ENCODE measurements at places on chromosomes 5 and 9.

DNA sequence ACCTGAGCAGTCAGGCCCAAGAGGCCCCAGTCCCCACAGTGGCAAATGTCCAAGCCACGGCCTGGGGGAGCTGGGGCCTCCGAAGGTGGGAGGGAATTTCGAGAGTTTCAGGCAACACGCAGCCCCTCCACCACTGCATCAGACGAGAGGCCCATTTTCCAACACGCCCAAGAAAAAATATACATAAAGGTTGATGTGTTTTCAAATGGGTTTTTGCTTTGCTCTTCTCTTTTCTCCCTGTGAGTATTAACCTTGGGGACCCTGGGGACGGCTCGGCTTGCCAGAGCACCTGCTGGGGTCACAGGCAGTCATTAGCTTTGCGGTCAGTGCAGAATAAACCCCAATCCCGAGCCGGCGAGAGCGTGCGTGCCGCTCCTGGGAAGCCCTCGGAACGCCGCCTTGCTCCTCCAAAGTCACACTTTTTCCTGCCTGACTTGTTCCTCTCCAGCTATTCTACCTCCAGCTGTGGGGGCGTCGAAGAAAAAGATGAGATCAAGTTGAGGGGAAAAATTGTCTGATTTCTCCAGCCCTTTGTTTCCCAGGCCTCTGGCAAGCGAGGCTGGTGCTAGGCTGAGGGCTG is 31.5 kb downstream of the ASS1 start:
- no peak for DNase-seq

DNA sequence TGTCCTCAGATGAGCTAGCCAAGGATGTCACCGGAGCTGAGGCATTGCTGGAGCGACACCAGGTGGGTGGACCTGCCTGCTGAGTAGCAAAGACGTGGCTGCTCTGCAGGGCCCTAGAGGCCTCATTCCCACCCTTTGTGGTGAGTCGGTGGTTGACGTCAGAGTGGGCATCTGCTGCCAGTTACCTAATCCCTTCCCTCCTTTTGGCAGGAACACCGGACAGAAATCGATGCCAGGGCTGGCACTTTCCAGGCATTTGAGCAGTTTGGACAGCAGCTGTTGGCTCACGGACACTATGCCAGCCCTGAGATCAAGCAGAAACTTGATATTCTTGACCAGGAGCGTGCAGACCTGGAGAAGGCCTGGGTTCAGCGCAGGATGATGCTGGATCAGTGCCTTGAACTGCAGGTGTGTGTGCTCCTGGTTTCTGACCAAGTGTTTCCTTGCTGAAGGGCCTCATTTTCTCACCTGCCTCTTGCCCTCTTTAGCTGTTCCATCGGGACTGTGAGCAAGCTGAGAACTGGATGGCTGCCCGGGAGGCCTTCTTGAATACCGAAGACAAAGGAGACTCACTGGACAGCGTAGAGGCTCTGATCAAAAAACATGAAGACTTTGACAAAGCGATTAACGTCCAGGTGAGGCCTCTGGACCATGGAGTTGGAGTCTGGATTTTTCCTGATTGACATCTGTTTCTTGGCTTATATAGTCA is 48.9 kb downstream of the DYNC2I2 start:
- peak; percentile 80 for DNase-seq

- no peak for DNase-seq
Observed at GRCh38 chr9:91816356-91816755, 133.7 kb downstream of the ROR2 start.

DNA sequence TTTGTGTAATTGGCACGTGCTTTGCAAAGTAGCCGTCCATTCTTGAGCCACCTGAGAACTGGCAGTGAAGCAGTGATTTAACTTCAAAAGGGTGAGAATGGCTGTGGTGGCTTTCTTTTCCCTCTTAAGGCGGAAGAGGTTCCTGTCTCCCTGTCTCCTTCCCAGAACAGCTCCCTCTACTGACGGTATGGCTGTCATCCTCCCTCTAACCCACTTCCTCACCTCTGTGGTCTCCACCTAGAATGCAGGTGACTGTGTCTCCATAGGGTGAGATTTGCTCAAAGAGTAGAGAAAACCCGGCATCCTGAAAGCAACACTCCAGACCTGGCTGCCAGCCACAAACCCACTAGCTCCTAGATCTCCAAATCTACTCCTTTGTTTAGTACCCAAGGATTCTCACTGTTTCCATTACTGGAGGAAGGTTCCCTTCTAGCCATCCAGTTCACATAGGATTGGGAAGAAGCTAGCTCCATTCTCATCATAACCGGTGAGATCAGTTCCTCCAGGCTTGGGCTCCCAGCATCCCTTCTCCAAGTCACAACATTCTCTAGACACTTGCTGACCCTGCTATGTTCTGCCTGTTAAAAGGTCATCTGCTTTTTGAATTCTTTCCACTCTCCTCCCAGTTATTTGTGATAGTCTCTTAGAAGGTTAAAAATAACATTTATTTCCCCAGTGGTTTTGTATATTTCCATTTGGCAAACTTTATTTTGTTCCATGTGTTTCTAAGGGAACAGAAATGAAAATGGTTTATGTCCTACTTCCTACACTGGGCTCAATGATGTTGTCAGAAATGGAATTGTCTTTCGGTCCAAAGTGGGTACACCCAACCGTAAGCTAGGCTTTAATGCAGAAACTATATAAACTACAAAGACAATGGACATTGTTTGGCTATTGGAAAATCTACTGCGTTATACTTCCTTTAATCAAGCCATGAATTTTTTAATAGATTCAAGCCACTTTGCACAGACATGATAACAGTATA is 269.4 kb downstream of the CWC27 start:
- DNase-seq, result no peak

DNA sequence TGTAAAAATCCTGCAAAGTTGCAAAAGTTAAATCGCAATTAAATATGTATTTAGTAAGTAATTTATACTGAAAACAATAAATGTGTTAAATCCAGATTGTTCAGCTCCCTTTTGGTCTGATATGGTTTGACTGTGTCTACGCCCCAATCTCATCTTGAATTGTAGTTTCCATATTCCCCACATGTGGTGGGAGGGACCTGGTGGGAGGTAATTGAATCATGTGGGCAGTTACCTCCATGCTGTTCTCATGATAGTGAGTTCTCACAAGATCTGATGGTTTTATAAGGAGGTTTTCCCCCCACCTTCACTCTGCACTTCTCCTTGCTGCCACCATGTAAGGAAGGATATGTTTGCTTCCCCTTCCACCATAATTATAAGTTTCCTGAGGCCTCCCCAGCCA is 140.0 kb downstream of the CDH6 start:
- no peak for DNase-seq

- DNase-seq, result no peak
Observed at GRCh38 chr9:107660976-107661375, 171.4 kb upstream of the KLF4 start.

Measured in left hindlimb (tissue), 1 donor.